ENCODE measurements at places on chromosomes 6 and 20.

DNA sequence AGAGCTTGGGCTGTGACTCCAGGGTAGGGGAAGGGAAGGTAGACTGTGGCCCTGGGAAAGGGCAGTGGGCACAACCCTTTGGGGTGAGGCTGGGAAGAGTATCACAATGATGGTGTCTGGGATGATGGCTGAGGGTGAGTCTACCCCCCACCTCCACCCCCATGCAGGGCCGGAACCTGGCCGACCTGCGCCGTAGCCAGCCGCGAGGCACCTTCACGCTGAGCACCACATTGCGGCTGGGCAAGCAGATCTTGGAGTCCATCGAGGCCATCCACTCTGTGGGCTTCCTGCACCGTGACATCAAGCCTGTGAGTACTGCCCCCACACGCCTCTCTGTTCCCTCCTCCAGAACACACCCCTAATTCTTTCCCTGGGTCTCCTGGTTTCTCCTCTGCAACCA, 10.1 kb downstream of the TTBK1 start:
- no peak for DNase-seq

- no peak for DNase-seq
Measured at GRCh38 chr6:91534614-91535013, 947.7 kb upstream of the MAP3K7 start.

GRCh38 chr20:5933802-5934436, 16.4 kb downstream of the TRMT6 start:
- no peak for DNase-seq

DNA sequence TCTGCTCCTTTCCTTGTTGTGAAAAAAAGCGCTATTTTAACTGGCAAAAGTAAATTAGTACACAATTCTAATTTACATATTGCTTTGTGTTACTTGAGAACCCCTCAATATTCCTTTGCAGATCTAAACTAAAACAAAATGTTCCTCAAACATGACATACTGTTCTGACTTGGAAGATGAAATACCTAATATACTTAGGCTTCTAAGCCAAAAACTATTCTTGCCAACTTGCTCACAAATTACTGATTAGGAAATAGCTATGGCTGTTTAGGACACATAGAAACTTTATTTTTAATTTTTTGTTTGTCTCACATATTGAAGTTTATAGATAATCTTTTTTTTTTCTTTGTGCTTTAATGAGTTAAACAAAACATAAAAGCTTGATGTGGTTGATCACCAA, 542.2 kb downstream of the GRIK2 start:
- no peak for DNase-seq

DNA sequence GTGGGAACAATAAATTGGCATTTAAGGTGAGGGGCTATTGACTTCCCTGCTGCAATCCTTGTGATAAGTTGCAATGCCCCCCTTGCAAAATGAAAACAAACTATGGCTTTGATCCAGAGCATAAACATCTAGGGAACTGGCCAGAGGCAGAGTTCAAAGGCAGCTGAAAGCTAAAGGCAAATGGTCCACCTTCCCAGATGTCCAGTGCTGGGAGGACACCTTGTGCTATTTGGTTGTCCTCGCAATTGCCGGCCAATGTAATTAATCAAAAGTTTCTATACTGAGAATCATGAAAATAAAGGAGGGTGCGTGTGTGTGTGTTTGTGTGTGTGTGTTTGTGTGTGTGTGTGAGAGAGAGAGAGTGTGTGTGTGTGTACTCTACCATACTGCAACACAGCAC, 337.4 kb downstream of the CBLN4 start:
- DNase-seq: no peak

DNA sequence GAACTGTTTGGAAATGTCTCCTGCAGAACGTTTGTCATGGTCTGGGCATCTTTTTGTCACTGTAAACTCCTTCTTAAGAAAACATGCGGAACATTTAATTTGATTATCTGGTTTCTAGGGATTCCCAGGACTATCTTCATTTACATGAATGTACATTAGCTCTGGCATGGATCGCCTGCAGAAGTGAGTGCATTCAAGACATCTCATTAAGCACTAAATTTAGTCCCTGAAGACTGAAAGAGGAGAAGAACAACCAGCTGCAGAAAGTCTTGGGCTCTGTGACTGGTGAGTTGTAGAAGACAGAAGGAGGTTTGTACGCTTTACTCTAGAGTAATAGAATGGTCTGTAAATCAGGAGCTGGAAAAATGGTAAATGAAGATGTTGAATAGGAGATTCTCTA, 540.7 kb downstream of the BCKDHB start:
- no peak for DNase-seq

GRCh38 chr6:125104425-125104824, 49.1 kb upstream of the TPD52L1 start:
- no peak for DNase-seq

DNA sequence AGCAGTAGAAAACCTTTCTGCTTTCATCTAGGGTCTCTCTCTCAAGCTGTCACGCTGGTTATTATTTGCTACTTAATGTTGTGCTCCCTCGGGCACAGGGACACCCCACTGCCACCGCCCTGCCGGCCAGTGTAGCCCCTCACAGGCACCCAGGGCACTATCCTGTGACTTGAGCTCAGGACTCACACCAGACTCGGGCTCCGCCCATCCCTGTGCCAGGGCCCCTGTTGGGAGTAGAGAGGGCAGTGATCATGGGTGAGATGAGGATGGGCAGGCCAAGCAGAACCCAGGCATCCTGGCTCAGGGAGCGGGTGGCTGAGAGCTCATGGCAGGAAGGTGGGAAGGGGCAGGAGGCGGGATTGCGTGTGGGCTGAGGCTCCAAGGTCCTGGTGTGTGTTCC, 371.9 kb downstream of the ZFAND3 start:
- DNase-seq: no peak

GRCh38 chr20:21391185-21391971, 5.9 kb downstream of the NKX2-4 start:
- DNase-seq: no peak

DNA sequence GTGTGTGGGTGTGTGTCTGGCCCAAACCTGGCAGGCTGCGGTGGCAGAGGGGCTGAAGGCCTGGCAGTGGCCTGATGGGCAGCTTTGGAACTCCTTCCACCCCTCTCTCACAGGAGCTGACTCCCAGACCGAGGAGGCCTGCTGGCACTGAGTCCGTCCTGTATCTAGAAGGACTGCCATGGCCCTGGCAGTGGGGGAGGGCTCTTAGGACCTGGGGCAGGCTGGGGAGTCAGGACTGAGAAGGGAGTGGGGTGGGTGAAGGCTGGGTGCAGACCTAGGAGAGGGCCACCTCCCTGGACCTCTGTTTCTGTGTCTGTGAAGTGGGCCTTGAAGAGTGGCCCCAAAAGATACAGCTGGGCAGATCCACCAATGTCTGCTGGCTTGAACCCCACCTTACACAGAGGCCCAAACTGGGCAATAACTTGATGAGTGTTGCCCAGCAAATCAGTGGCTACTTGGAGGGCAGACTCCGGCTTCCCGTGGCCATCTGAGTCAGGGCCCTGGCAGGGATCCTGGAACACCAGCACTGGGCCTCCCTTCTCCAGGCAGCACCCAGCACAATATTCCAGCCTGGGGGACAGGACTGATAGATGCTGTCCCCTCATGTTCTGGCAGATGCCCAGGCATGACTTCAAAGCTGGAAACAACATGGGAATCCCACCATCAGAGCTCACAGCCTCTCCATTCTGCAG, 46.7 kb upstream of the BLCAP start:
- no peak for DNase-seq

- DNase-seq: no peak
Measured at GRCh38 chr20:24872291-24873024, 76.6 kb upstream of the CST7 start.

GRCh38 chr6:53852805-53853204, 58.0 kb downstream of the LRRC1 start:
- DNase-seq: no peak

DNA sequence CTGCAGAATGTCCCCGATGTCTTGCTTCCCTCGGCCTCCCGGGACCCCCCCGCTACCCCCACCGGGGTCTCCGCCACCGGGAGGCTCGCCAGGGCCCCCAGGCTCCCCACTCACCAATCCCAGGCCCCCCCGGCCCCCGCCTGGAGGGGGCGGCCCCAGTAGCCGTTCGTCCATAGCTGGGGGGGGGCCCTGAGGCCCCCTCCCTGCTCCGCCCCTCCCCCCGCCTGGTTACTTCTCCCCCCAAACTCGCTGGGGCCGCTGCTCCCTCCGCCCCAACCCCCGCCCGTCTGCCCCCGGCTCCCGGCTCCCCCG, 304 bp downstream of the PBX2 start:
- DNase-seq: no peak

DNA sequence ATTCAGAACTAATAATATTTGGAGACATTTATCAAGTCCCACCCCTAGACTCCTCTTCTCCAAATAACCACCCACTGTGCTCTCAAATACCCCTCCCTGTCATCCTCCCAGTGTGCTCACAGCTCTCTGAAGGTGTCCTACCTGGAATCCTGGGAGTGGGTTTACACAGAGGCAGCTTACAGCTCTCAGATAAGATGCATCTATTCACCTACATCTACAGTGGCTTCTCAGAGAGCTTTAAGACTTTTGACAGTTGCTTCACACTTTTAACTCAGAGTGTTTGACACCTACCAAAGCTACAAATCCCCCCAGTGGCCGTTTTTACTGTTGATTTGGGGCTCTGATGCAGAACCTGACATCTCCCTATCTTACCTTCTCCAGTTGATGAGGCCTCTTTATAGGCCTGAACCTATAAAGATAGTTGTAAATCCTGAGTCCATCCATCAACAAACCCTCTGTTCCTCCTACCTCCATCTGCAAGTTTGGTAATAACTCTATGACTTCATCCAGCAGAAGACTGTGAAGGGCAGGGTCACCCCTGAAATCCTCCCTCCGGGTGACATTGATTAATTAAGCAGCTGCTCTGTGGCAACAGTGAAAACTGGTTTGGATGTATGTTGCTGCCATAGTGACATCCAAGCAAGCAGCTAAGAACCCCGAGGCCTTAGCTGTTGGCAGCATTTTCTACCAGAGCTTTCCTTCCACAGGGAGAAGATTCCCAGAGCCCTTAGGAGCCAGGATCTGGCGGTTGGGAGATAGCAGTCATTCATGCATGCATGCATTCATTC, 226.1 kb upstream of the RREB1 start:
- DNase-seq: no peak

- no peak for DNase-seq
Measured at GRCh38 chr6:98627129-98627775, 207.1 kb upstream of the POU3F2 start.

- no peak for DNase-seq
Measured at GRCh38 chr6:17980329-17980728, 7.1 kb downstream of the KIF13A start.

- no peak for DNase-seq
Measured at GRCh38 chr20:42399802-42400201, 781.6 kb upstream of the CHD6 start.

DNA sequence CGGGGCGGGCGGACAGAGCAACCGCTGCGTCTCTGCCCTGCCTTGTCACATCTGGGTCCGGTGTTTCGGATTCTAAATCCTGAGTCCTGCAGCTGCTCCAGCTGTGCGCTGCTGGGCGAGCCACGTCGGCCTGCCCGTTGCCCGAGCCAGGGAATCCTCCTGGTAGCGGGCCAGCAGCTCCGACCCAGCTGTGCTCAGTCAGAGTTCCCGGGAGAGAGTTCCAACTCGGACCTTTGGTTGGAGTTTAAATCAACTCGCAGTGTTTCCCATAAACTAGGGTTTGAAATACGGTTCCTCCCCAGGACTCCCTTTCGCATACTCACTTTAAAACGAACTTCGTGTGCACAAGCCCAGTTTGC, 315 bp upstream of the PDE10A start:
- DNase-seq: no peak

DNA sequence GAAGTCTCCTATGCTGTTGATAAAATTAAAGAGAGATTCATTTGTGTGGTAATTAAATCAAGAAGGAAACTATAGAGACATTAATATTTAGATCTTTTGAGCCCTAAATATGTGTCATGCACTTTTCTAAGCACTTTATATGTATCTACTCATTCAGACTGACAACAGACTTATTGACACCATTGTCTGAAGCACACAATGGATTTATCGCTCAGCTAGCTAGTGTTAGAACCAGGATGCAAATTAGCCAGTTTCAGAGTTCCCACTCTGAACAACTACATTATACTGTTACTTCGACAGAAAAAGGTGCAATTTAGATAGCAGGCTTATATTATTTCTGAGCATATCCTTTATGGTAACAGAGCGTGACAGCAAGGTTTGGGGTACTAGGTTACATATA, 27.7 kb upstream of the KIAA0408 start:
- DNase-seq: no peak

GRCh38 chr6:143966312-143966711, 41.7 kb downstream of the PLAGL1 start:
- no peak for DNase-seq

DNA sequence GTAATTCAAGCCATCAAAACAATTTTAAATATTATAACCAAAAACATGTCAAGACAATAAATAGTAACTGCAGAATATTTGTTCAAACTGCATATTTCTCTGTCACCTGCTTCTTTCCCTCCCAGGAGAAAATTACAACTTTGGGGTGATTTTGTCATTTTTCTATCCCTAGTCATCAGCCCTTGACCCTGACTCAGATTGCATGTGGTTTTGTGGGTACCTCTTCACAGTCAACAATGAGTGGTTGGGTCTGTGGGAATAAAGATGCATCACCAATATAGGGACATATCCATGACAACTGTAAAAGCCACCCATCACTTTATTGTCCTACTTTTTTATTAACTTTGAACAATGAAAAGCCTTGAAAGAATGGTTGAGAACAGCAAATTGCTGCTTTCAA, 7.3 kb downstream of the COL10A1 start:
- no peak for DNase-seq

DNA sequence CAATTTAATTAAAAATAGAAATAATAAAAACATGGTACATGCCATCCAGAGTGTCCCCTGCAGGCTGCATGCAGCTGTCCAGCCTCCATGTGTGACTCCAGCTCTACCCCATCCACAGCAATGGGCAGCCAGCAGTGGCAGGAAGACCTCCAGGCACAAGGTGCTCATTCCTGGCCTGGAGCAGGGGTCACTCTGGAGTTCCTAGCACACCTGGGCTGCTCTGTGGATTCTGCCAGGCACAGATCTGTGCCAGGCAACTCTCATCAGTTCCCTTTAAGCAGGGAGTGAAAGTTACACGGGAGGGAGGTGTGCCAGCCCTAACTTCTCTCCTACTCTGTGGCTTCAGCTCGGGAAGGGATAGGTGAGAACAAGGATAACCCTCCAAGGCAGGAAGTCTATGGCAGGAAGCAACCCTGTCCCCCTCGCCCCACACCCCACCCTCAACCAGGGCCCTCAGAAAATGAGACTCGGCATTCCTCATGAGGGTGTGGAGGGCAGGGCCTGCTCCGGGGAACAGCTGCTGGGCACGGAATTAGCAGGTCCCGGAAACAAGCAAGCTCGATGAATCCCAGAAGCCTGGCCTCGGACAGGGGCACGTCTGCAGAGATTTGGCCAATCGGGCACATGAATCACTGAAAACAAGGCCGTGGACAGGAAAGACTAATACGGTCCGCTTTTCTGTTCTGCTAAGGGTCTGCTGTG, 10.0 kb downstream of the JPH2 start:
- no peak for DNase-seq

- no peak for DNase-seq
Measured at GRCh38 chr6:3744211-3744900, 7.2 kb downstream of the PXDC1 start.

All from stimulated activated CD4-positive, alpha-beta T cell treated with anti-CD3 and anti-CD28 coated beads, Interleukin-1b, Interleukin-23, amount 100 ng/mL, for 1 hour (primary cell).